ENCODE measurements at places on chromosomes 7 and 10. TPM values are rescaled to one million over a fixed set of nuclear protein-coding genes. Genes with fewer than 3 reads are reported as not detected.

- DNase-seq = no peak
Measured at GRCh38 chr10:17841050-17841449, 31.9 kb downstream of the MRC1 start.

DNA sequence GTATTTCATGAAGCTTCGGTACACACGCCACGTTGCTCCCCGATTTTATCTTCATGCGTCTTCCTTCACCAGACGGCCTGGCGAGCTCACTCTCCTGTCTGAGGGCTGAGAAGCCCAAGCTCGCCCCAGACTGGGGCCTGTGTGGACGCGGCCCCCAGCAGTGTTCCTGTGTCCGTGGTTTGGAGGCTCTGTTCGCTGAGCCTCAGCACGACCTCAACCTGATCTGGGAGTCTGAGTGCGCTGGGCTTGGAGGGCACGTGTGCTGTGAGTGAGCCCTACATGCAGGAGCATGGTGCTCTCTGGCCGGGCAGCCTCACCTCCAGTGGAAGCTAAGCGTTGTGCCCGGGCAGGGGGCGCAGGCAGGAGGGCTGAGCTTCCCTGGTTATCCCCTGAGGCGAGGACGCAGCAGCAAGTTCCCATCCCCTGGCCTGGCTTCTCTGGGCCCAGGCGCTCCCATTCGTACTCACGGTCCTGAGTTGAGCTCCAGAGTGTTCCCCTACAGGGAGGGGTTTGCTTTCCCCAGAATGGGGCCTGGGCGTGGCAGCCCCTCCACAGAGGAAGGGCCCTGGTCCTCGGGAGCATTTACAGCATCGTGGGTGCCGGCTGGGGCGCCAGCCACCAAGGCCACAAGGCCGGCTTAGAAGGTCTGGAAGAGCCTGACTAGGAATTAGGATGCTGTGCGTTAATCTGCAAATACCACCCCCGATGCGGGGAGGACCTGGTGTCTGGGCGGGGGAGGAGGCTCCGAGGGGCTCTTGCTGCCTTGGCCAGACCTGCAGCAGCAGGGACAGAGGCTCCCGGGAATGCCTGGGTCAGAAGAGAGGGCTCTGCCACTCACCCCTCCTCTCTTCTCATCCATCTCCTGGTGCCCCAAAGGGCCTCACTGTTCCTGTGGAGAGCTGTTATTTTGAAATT lies 400.6 kb downstream of the DNAJB6 start:
- no peak for DNase-seq

Gene CTAGE4
- total RNA-seq = 7.8 TPM

Gene ZNF33B
- 35.2 TPM for total RNA-seq

GRCh38 chr7:159093351-159093971 lies 51.2 kb downstream of the VIPR2 start:
- no peak for DNase-seq

Gene PRPS1L1
- not detected for total RNA-seq

DNA sequence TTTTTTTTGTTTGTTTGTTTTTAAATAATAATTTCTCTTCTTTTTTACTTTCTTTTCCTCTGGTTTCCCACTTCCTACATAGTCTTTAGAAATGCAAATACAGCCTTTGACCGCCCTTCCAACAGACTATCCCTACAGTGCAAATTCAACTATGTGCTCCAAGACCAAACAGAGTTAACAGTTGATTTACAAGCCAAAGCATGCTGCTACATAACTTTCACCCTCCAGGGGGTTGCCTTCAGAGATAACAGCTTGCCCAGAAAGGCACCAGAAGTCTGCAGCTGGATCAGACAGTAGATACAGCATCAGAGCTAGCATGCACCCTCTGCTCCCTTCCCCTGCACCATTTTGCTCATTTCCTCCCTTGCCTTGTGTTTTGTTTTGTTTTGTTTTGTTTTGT lies 539.0 kb downstream of the ZWINT start:
- DNase-seq = no peak

Gene HOXA3
- 9.0 TPM for total RNA-seq

GRCh38 chr10:125060826-125061556 lies 99.4 kb downstream of the CTBP2 start:
- peak; percentile 52 for DNase-seq

GRCh38 chr10:13627459-13628310 lies 40.9 kb downstream of the PRPF18 start:
- DNase-seq = no peak

DNA sequence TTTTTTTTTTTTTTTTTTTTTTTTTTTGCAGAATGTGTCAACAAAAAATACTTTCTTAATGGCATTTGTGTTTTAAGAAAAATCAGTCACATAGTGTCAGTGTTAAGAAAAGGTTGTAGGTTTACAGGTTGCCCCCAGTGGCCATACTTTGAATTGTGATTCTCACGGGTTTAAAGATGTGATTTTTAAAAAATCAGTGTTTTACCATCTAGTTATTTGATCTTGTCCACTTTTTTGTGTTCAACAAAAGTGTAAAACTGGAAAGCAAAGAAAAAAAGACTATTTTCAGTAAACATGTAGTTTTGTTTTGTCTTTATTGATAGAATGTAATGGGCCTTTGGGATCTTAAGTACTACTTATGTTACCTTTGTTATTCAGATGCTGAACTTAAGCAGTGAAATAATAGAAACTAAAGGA lies 25.7 kb downstream of the SUV39H2 start:
- DNase-seq = no peak

GRCh38 chr10:124609698-124610097 lies 134.5 kb downstream of the FAM53B start:
- DNase-seq = no peak

- no peak for DNase-seq
Measured at GRCh38 chr7:113636727-113637421, 281.9 kb downstream of the PPP1R3A start.

- no peak for DNase-seq
Measured at GRCh38 chr10:59553162-59553900, 156.3 kb downstream of the SLC16A9 start.

Gene CALML3
- not detected for total RNA-seq

DNA sequence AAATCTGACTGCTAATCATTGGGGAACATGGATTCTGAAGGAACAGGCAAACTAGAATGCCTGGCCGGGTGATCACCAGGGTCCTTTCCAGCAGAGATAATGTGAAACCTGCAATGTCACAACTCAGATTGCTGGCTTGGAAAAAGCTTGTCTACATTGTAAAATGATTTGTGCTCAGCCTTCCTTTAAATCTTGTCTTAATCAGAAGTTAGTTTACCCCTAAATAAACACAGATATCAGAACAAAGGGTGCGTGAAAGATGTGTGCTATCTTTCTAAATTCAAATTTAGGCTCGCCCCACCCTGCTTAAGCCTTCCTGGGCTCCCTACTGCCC lies 26.3 kb downstream of the COBL start:
- DNase-seq = no peak
